ENCODE measurements at places on chromosomes 7 and 10.

- ATAC-seq, result no peak
Measured at GRCh38 chr10:128812000-128812399, 655.0 kb upstream of the MGMT start.

DNA sequence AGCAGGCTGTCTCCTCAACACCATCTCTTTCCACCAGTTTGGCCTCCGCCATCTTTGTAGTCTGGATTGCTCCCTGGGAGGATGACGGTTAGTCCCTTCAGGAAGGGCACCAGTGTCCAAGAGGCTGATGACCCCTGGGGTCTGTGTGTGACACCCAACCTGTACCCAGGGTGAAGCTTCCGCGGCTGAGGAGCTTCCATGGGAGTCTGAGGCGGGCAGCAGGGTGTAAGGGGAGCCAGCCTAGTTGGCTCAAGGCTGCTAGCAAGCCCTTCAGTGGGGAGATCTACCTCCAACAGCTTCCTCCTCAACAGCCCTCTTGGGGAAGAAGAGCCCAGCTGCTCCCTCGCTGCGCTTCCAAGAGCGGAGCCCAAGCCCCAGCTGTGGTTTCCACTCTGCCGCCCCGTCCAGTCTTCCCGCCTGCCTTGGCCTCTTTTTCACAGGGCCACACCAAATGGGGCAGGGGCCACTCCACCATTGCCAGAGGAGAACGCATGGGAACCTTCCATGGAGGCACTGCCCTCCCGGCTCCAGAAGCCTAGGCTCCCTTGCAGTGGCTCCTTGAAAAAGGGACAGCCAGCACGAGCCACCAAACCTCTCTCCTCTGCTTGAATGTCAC is 57.4 kb downstream of the TMEM209 start:
- ATAC-seq, result no peak

DNA sequence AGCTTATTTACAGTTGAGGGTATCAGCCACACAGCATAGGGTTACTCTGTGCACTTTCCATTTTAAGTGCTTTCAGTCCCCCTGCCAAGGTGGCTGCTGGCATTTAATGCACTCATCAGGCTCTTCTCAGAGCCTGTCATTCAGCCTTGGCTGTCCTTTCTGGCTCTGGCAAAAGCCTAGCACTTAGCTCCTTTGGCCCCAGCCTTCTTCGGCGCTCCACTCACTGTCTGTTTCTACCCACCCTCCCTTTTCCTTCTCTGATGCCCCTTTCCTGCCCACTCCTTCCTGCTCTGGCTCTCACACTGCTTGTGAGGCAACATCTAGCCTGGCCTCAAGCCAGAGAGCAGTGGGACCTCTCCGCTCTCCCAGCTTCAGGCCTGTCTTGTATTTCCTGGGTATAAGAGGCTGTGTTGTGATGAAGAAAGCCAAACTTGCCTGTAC is 60.2 kb downstream of the WIPF3 start:
- ATAC-seq, result no peak

GRCh38 chr7:28330384-28331070 is 81.8 kb upstream of the CREB5 start:
- no peak for ATAC-seq

- peak; percentile 87 for ATAC-seq
Measured at GRCh38 chr7:46486256-46487206, 565.5 kb upstream of the IGFBP3 start.

DNA sequence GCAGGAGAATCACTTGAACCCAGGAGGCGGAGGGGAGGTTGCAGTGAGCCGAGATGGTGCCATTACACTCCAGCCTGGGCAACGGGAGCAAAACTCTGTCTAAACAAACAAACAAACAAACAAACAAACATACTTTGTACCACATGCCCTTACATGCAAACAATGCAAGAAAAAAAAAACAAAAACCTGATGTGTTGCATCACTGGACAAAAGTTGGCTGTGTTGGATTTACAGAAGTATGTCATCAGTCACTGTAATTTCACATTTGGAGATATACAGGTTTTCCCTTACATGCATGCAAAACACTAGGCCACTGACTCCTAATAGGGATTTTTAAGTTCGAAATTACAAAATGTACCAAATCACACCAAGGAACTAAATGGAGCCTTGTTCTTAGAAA is 138.5 kb downstream of the SRPK2 start:
- ATAC-seq, result no peak

GRCh38 chr7:90726623-90727022 is 130.5 kb downstream of the CDK14 start:
- ATAC-seq, result no peak

DNA sequence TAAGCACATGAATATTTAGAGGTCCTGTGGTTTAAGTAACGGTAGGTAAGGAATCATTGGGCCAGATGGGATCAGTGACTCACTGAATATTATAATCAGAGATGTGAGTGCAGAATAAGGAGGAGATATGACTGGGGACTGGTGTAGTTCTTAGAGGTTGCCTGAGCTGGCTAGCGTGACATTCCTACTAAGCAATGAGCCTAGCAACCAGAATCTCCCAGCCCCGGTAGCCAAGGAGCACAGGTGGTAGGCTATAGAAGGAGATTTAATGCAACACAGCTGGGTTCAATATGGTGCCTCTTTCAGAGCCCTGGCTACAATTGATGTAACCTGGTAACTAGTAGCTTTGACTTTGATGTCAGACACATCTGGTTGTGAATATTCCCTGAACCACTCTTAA is 641.6 kb downstream of the AUTS2 start:
- ATAC-seq, result no peak

- ATAC-seq, result no peak
Measured at GRCh38 chr7:27128034-27128433, 2.5 kb downstream of the HOXA4 start.

DNA sequence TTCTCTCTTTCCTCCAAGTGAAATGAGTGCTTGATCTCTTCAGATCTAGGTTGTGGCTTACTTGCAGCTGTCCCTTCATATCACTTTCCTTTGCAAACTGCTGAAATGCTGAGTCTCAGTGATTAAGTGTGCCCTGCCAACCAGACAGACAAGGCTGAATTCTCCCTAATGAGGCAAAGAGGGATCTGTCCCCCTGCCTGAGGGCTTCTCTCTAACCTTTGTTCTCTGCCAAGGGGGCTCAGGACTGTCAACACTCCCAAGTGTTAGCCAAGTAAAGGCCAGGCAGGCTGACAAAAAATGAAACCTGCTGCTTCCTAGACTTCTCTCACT is at the start of gene MSS51:
Gene MSS51 (minus strand): TSS at position 24 of the 330 bp plus-strand sequence. CDS start 5,277 bp downstream, outside the sequence.
- no peak for ATAC-seq

GRCh38 chr7:12610899-12611298 is 40.4 kb downstream of the SCIN start:
- no peak for ATAC-seq

DNA sequence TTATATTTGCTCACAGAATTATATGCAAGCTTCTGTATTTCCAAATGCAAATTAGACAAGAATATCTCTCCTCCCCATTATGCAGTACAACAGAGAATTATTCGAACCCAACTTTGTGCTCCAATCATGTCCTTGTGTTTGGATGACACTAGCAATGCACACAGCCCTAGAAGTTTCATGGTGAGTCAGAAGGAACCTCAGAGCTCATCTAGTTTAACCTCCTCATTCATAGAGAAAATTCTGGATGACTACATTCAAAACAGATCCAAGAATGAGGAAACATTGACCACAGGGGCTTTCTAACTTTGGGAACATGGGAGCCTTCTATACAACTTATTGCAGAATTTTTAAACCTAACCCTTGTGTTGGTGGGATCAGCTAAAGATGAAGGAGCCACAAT is 12.8 kb upstream of the ARID5B start:
- peak; percentile 43 for ATAC-seq

- ATAC-seq, result no peak
Measured at GRCh38 chr7:148803094-148803493, 81.0 kb downstream of the EZH2 start.

DNA sequence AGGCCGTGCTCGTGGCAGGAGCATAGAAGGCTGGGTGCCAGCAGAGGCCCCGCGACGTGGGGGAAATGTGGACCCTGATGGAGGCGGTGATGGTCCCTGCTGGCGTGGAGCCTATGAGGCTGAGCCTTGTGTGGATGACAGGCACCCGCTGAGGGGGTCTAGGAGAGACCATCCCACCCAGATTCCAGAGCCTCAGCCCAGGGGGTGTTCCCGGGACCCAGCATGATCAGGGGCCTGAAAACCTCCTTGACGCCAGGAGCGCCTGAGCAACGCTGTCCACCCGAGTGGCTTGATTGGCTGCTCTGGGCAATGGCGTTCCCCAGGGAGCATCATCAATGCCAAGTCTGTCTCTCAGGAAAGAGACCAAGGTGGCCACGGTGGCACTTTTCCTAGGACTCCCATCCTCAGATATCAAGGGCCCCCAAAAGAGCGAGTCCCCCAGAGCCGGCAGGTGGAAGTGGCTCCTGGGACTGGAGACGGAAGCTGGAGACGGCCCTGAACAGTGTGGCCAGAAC is 61.1 kb downstream of the PWWP2B start:
- no peak for ATAC-seq

DNA sequence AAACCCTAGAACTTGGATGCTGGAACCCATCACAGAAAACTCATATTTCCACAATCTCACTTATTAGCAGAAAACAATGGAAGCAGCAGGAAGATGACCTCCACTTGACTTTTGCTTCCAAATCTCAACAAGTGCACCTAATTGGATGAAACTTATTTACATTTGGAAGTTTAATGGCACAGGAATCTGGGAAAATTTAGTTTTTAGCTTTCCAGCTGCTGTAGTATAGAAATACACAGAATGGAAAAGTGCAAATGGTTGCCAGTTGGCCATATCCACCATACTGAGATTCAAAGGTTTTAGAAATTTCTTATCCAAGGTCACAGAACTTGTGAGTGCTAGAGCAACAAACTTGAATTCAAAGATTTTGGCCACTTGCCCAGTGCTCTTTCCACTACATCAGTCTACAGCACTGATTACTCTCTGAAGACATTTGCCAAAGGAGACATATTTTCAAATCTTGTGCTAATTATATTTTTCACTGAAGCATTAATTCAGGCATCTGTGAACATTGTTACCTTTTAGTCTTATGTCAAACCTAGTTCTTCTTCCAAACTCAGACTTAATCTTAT is 9.3 kb upstream of the AHR start:
- ATAC-seq, result no peak

DNA sequence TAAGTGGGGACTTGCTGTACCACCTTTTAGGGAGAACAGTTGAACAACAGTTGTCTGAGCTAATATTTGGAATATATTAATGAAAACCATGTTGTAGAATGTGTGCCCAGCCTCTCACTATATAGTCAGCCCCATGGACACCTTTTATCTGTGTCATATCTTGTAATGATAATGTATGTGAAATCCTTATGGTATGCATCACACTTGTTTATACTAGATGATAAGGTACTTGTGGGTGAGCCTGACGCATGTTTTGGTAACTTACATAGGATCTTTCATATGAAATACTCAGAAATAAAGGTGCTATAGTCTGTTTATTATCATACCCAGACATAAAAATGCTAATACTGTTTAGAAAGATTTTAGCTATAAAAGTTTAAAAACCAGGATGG is 32.8 kb downstream of the CAMK1D start:
- ATAC-seq, result no peak

DNA sequence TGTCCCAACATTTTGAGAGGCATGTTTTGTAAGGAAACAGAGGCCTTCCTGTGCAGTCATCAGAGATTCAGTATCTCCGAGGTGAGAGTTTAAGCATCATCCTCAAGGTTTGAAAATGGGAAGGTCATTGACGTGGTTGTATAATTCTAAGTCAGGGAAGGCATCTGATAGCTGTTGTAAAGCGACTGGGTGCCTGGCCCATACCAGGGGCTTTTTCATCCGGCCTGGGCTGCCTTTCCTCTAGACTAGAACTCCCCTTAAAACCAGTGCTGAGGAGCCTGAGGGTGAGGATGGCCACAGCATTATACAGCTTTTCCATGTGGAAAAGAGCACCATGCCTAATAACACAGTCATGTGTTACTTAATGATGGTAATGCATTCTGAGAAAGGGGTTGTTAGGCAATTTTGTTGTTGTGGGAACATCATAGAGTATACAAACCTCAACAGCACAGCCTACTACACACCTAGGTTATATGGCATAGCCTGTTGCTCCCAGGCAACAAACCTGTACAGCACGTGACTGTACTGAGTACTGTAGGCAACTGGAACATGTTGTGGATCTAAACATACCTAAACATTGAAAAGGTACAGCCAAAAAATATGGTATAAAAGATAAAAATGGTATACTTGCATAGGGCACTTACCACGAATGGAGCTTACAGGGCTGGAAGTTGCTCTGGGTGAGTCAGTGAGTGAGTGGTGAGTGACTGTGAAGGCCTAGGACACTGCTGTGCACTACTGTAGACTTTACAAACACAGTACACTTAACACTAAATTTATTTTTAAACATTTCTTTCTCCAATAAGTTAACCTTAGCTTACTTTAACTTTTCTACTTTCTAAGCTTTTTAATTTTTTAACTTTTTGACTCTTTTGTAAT is 13.5 kb upstream of the CACUL1 start:
- ATAC-seq, result no peak

GRCh38 chr10:17665747-17666146 is 21.8 kb downstream of the STAM start:
- ATAC-seq, result peak; percentile 50

- no peak for ATAC-seq
Measured at GRCh38 chr10:31261511-31262311, 57.3 kb upstream of the ZEB1 start.

- no peak for ATAC-seq
Measured at GRCh38 chr7:158285383-158285770, 302.2 kb downstream of the PTPRN2 start.

GRCh38 chr10:85615556-85615955 is 751.0 kb downstream of the GRID1 start:
- ATAC-seq, result no peak

DNA sequence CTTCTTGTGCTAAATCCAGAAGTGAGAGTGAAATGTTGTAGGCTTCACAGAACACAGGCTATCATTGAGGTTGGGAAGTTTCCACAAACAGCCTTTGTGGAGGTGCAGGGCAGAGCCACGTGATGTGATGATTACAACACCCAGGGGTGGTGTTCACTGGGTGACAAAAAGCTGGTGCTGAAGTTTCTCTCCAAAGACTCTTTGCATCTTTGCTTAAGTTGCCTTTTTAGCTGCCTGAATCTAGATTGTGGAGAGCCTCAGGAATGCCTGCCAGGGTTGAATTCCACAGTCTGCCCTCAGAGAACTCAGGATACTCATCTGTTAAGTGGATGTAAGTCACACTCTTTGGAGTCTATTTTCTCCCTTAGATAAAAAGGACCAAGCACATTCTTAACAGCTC is 56.3 kb downstream of the PLXNA4 start:
- no peak for ATAC-seq

GRCh38 chr10:133245439-133246235 is 8.0 kb downstream of the VENTX start:
- no peak for ATAC-seq

Data from esophagus mucosa (tissue), 1 donor.